Epithelial cell of esophagus (primary cell): ENCODE measurements at places on chromosomes 7 and 10.

DNA sequence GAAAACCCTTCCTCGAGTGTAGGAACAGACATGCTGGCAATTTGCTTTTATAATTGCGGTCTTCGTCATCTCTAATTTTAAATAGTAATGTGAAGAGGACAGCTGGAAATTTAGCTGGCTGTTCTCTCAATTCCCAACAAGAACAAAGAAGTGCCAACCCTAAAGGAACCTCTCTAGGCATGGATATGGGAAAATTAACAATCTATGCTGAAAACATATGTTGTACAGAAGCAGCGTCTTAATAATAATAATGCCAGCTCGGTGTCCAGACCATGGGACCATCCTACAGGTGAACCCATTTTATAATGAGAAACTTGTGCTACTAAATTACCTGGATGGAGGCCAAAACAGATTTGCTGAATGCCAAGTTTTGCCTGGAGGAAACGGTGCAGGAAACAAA, 641.4 kb upstream of the MGMT start:
- no peak for DNase-seq

- DNase-seq = no peak
These were observed 438.1 kb downstream of the SUGCT start for GRCh38 chr7:40572810-40573465.

DNA sequence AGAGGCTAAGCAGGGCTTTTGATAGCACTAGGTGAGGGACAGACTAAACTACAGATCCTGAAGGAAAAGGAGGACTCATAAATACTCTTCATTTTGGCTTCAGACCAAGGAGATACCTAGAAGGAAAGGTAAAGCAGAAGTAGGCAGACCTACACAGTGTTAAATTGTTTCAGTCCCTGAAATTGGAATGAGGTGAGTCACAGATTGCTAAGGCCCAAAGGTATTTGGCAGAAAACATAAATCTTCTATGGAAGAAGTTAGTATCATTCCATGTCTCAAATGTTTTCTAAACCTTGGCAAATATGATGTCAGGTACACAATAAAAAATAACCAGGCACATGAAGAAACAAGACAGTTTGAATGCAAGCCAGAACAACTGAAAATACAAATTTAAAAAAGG, 30.0 kb downstream of the MTERF1 start:
- DNase-seq = peak; percentile 84

DNA sequence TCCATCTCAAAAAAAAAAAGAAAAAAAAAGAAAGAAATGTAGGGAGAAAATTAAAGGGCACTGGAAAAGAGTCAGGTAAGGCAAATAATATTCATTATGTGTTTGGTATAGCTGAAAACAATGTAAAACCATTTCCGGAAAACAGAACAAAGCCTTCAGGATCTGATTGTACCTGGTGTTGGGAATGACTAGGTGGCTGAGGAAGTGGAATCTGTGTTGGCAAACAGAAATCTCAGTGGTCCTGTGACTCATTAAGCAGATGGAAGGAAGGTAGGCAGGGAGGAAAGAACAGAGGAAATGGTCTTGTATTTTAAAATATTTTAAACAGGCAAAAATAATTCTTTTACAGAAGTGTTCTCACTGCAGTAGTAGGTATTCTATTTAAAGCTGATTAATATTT, 55.7 kb upstream of the GATA3 start:
- peak; percentile 44 for DNase-seq

GRCh38 chr10:47354165-47354564, 6.0 kb downstream of the RBP3 start:
- no peak for DNase-seq

DNA sequence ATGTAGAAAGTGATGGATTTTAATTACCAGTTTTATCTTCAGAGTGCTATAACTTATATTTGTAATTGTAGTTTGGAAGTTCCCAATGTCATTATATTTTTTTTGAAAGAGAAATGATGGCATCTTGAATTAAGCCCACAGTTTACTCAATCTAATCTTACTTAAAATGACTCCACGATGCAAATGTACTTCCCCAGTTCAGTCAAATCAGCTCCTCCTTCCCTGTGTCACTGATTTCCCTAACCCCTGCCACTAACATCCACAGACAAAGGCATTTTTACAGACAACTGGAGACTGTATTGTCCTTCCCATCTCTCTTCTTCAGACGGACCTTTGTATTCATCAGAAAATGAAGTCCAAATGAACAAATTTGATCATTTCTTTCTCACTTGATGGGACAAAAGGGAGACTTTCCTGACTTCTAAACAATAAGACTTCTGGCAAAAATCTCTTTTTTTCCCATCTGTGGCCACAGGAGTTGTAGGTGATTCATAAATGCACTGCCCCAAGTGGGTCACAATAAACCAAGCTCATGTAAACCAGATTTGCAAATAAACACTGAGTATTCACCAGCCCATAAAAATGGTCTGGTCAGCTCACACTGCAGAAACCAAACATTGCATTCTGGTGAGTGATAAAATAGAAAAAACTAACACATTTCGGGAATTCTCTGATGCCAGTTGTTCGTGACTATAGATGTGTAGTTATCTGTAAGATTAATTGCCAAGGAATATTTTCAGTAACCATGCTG, 162.9 kb downstream of the FANK1 start:
- DNase-seq = no peak

GRCh38 chr10:5094265-5095205, at the start of gene AKR1C3:
Gene AKR1C3 (plus strand): TSS chr10:5094414. CDS start chr10:5094445, 31 bp downstream.
- DNase-seq = peak; percentile 82

GRCh38 chr10:69232252-69232651, 12.1 kb downstream of the HKDC1 start:
- DNase-seq = peak; percentile 91

DNA sequence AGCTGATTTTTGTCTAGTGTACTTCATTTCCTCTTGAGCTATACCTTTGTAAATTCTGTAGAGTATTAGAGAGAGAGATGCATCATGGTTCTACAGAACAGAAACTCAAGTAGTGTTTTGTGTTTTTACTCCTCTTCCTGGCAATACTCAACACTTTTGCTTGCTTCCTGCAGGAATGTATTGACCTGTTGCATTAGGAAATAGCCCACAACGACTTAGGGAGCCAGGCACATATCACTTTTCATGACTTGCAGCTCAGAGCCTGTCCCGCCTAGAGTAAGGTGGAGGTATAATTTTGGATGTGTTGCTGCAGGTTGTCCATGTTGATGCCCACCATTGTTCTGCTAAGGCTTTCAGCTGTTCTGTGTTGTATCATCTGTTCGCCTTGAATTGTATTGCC, 216.3 kb downstream of the SDK1 start:
- no peak for DNase-seq

- no peak for DNase-seq
These were observed 120.3 kb downstream of the VIPR2 start for GRCh38 chr7:159024280-159024951.

DNA sequence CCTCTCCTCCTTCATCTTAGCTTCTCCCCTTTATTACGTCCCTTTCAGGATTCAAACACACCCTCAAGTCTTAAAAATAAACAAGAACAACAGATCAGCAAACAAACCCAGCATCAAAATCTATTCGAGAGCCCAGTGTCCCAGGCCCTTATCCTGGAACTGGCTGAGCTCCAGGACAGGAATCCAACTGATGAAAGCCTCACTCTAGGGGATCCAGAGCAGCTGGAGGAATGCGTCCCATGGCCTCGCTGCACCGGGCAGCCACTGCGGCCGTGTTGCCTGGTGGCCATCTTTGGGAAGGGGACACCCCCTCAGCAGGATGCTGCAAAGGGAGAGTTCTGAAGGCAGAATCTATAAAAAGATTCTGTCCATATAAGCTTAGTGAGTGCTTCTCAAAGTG, 156.5 kb upstream of the BMPER start:
- no peak for DNase-seq

GRCh38 chr7:35817930-35818329, 17.1 kb downstream of the SEPTIN7 start:
- no peak for DNase-seq

GRCh38 chr7:132548489-132549078, 27.7 kb downstream of the PLXNA4 start:
- no peak for DNase-seq

GRCh38 chr7:149238051-149238450, 1.4 kb upstream of the ZNF212 start:
- peak; percentile 84 for DNase-seq

GRCh38 chr7:91846436-91846835, 34.1 kb downstream of the MTERF1 start:
- DNase-seq = no peak

DNA sequence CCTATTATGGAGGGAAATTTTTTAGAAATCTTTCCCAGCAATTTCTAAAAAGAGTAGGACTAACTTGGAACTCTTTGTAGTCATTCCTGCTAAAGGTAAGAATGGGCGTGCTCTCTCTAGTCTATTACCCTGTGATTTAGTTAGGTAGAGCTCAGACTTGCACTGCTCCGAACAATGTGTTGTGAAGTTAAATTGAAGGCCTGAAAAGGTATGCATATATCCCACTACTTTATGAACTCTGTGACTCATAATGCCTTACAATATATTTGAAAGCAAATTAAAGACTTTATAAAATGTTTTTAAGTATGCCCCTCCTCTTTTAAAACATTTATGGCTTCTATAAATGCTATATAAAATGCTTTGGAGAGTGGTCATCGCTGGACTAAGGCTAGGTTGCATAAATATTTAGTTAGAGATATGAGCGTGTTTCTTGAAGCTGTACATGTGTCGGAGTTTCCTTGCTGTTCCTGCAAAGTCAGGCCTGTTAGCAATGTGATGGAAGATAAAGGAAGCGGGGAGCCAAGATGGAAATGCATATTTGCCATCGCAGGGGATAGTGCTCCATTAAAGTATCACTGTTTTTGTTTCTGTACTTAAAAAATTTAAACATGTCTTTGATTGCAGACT, 761.4 kb downstream of the LRMDA start:
- DNase-seq = no peak

DNA sequence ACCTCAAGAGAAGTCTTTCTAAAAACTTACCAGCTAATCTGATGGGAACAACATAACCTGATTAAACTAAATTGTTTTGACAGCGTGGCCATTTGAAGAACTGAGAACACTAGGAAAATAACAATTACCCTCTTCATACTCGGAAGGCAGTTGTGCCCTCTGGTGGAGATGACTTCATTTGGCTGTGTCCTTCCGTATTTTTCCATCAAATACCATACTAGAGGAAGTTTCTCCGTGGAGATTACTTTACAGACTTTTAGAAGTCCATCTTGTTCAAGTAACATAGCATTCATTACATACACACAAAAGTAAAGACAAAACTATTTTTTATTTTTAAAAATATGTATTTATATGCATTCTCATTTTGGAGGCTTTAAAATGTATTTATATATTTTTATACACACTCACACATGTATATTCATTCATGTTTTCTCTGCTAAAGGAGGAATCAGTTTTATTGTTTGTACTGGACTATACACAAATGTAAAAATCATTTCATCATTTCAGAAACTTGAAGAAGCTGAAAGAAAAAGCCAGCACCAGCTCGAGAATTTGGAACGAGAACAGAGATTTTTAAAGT, 25.2 kb downstream of the SMNDC1 start:
- peak; percentile 71 for DNase-seq

DNA sequence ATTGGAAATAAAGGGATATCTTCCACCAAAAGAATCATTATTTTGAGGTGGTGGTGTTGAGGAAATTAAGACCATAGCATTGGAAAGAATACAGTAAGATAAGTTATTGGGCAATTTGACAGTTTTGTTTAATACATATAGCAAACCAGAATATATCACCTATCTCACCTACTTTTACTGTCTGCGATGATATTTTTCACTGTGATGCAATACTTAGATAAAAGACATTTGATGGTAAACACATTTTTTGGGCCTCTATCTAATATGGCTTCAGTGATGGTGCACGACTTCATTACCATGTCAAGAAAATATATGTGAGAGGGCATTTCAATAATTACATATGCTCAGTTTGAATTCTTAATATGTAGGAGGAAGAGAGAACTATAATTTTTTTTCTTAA, 93.7 kb upstream of the MAGI2 start:
- DNase-seq = no peak

DNA sequence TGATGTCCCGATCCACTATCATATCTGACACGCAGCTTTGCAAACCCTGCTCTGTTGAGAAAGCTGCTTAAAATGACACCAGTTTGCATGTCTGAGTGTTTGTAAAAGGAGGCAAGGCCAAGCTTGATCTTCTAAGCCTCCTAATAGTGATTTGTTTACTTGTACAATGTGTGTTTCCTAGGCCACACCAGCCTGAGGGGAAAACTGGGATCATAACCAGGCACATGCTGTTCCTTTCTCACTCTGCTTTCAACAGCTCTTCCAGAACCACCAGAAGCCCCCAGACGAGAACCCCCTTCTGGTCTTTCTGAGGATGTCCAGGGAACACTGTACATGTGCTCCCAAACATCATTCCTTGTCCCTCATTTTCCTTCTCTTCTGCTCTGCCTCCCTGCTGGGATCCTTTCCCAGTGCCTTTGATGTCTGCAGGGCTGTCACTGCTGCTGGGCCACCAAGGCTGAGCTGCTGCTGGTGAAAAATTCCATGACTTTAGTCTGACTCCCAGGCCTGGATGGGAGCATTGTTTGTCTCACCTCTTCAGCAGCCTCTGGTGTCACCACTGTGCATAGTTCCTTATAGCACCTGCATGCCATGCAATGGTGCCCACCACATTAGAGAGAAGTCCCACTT, 4.0 kb upstream of the LGI1 start:
- no peak for DNase-seq
